NCI-H187 treated with DMSO at 0.1 percent for 48 hours (cell line): ENCODE measurements at places on chromosomes 7 and 10.

DNA sequence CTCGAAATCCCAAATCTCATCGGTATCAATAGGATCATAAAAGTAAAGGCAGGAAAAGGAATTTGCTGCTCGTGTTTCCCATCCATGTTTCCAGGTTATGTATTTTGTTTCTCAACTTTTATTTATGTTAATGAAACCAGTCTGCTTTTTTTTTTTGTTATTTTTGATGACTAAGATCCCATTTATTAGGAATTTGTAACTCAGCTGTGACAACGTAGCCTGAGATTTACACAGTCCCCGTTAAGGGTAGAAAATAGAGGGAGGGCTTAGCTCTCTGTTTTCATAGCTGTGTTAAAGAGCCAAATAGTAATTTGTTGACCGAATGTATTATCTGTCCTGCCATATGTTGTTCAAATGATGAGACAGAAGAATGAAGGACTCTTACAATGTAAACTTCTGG, 164.0 kb downstream of the MGMT start:
- DNase-seq: no peak

- no peak for DNase-seq
Measured at GRCh38 chr10:124230635-124231167, 137.3 kb upstream of the CHST15 start.

DNA sequence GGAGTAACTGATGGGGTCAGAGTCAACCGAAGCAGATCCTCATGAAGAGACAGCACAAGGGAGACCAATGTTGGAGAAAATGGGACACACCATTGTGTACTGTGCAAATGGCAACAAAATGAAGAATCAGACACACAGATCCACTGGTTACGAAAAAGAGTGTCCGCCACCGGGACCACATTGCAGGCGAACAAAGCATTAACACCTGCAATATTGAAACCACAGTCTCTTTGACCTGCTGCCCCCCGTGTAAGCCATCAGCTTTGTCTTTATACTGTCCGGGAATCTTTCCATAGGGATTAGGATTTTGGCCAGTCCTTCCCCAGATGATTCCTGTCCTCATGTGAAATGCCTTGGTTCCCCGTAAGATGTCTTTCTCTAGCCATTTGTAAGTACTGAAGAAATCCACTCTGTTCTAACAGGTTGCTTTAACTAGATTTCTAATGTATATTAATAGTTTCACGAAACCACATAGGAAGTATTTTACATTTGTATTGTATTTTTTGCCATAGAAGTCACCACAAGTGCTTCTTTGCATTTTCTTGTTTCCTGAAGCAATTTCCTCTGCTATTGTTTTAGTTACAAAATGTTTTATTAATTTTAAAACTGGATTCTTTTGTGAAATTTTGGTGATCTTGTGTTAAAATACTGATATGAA, 140.8 kb upstream of the NFE2L3 start:
- no peak for DNase-seq

DNA sequence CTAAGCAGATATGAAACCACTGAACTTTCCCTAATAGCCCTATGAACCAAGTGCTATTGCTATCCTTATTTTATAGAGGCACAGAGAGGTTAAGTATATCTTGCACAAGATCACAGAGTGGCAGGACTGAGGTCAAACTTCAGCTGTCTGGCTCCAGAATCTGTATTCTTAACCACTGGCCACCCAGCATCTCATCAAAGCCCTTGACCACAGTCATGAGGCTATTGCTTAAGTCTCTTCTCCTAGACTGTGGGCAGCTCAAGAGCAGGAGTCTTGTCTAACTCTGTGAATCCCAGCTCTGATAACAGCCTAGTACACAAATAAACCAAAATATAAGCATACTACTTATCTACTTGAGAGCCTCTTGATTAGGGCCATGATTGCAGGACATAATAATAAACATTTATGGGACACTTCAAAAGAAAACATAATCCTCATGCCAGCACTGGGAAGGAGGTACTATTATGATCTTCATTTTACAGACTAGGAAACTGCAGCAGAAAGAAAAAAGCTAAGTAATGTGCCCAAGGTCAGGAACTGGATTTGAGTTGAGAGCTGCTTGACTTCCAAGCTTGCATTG, 22.4 kb upstream of the SMC3 start:
- no peak for DNase-seq

- no peak for DNase-seq
Measured at GRCh38 chr10:523925-524324, 165.5 kb downstream of the DIP2C start.

GRCh38 chr7:47944536-47945260, 3.6 kb downstream of the PKD1L1 start:
- DNase-seq: no peak

DNA sequence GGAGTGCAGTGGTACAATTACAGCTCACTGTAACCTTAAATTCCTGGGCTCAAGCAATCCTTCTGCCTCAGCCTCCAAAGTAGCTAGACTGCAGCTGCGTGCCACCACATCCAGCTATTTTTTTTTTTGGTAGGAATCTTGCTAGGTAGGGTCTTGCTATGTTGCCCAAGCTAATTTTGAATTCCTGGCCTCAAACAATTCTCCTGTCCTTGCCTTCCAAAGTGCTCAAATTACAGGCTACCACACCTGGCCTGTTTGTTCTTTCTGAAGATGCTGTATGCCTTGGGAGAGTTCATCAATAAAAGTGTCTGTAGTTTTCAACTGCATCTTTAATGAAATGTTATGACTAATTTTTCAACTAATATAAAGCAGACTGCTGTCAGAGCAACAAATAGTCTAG, 452 bp downstream of the SAMD9 start:
- no peak for DNase-seq

- DNase-seq: no peak
Measured at GRCh38 chr10:5442990-5443370, 30.6 kb downstream of the NET1 start.

DNA sequence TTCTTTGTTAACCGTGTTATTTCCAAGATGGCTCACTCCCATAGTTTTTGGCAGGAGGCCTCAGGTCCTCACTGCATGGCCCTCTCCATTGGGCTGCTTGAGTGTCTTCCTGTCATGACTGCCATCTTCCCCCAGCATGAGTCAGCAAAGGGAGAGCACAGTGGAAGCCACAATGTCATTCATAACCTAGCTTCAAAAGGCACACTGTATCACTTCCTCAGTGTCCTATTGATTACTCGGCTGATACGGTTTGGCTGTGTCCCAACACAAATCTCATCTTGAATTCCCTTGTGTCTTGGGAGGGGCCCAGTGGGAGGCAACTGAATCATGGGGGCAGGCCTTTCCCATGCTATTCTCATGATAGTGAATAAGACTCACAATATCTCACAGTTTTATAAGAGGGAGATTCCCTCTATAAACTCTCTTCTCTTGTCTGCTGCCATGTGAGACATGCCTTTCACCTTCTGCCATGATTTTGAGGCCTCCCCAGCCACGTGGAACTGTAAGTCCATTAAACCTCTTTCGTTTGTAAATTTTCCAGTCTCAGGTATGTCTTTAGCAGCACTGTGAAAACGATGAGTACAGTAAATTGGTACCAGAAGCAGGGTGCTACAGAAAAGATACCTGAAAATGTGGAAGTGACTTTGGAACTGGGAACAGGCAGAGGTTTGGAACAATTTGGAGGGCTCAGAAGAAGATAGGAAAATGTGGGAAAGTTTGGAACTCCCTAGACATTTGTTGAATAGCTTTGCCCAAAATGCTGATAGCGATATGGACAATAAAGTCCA, 106.5 kb downstream of the PRLHR start:
- DNase-seq: no peak

DNA sequence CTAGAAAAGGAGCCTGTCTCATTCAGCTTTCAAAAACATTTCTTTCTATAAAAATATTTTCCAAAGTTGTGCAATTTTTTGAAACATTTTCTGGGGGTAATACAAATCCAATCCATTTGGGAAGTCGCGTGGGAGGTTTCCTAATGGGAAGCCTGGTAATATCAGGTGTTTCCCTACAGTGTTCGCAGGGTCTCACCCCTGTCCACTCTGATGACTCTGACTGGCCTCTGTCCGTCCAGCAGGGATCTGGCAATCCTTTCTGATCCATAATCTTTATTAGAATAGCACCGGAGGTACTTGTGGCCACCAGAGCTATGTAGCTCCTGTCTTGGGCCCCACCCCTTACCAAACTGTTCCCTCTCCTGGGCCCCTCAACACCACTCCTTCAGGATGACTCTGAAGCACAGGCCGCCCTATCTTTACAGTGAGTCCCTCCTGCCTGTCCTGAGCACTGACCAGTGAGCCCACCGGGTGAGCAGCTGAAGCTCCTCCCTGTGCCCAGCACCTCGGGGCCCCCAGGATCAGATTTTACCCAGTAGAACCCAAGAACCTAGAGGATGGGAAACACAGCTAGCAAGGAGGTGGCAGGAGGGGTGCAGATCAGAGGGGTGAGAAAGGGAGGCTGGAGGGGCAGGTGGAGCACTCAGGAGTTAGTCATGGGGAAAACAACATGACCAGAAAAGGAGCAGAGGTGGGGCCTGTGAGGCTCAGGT, 84.8 kb downstream of the PTPRE start:
- no peak for DNase-seq
